ENCODE measurements at places on chromosomes 1 and 21.

DNA sequence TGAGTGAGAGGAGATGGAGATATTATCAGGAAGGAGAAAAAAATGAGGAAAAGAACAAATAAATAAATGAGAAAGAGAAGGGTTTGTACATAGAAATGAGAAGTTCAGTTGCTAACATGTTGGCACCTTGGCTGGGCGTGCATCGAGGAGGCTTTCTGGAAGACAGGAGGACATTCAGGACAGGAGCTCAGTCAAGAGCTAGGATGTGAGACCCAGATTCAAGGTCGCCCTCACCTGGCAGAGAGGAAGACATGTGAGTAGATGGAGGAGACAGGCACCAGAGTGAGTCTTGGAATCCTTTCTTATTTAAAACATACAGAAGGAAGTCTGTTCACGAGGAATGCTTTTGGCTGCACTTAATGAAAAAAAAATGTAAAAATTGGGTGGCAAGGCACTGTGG lies 640.9 kb downstream of the NPHP4 start:
- no peak for DNase-seq

GRCh38 chr1:57324388-57324787 lies 99.5 kb downstream of the DAB1 start:
- DNase-seq = no peak

- no peak for DNase-seq
Measured at GRCh38 chr1:69991644-69992043, 213.7 kb downstream of the LRRC40 start.

GRCh38 chr1:21625390-21626190 lies 43.6 kb downstream of the RAP1GAP start:
- DNase-seq = no peak

DNA sequence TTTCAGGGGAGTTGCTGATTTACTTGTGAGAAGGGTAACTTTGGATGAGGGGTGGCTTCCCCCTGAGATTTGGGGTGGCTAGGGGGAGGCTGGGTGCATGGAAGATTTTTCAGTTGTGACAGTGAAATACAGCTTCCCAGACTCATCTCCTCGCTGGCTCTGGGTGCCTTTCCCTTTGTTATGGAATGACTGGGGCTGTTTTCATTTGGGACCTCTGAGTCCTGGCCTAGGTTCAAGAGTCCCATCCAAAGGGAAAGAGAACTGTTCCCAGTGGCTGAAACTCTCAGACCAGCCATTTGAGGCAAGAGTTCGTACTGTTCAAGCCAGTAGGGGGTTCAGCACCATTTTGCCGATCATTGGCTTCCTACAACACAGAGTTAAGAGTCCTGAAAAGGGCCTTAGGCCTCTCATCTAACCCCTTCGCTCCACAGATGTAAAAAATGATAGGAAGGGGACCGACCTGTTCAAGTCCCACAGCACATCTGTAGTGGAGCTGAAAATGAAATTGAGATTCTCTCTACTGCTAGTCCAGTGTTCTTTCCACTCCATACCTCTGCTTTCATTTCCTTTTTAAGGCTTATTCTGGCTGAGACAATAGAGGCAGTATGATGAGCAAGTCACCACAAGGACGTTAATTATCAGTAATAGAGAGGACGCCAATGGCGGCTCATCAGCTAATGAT lies 958 bp downstream of the DDR2 start:
- no peak for DNase-seq

DNA sequence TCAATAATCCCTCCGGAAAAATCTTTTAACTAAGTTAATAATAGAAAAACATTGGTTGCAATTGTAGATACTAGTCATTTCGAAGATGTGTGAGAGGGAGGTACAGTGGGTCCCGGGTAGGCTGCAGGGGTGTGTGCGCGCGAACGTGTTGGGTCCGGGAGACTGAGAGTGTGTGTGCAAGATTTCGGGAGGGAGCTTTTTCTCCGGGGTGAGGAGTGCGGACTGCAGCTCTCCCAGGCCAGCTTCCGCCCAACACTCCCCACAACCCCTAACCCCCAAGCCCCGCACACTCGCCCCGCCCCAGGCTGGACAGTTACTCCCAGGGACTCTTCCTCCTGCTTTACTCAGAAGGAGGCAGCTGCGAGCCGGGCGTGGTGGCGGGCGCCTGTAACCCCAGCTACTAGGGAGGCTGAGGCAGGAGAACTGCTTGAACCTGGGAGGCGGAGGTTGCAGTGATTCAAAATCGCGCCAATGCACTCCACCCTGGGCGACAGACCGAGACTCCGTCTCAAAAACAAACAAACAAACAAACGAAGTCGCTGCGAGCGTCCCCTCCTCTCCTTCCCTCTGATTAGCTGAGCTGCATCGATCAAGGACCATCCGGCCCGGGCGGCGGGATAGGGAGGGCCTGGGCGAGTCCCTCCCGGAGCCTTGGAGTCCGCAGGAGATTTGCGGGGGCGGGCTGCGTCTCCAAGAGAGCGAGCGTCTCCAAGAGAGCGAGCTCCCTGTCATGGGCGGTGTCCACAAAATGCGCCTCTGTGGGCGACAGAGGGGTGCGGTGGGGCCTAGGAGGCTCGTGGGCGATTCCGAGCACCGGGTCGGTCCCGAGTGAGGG lies 28.3 kb upstream of the PPM1J start:
- no peak for DNase-seq

DNA sequence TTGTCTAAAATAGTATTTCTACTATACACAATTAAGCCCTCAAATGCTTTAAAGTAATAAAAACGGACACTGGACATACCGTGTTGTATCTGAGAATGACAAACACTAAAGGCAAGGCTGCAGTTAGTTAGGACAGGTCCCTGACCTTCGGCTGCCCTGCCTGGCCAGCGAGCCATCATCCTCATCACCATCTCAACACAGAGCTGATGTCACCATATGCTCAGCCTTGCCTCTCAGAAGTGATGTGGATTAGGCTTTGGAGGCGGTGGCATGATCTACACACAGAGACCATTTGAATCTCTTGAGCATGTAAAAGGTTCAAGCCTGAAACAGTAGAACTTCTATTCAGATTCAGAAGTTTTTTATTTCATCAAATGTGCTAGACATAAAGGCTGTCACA lies 244.7 kb downstream of the SDCCAG8 start:
- DNase-seq = no peak

DNA sequence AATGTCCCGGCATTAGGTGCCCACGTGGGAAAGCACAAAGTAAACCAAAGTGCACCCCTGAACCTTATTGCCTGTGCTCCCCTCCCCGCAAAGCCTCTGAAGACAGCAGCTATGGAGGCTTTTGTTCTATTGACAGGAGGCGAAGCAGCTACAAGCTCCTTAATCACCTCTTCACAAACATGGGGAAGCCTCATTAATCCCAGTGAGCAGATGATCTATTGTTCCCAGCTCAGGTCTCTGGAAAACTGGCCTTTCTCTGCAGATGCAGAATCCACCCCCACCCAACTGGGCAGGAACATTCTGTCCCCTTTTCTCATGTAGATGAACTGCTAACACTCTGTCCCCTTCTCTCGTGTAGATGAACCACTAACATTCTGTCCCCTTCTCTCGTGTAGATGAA lies 190.5 kb upstream of the CSF3R start:
- no peak for DNase-seq

GRCh38 chr21:44328242-44328895 lies 10.8 kb downstream of the CFAP410 start:
- DNase-seq = no peak

DNA sequence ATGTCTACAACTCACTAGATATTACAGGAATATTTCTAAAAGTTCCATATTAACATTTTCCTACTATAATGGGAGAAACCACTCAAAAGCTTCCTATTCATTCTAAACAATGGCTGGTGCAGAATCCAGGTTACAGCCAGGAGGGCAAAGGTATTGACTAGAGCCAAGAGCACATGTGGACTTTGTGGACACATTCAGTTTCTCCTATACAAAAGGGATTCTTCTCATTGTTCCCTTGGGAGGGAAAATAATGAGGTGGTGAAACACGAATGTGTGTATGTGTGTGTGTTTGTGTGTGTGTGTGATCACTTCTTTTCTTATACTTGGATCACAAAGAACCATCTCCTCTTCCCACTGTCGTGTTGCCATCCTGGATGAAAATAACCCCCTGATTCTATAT lies 1000.0 kb downstream of the ADGRL2 start:
- DNase-seq = no peak

DNA sequence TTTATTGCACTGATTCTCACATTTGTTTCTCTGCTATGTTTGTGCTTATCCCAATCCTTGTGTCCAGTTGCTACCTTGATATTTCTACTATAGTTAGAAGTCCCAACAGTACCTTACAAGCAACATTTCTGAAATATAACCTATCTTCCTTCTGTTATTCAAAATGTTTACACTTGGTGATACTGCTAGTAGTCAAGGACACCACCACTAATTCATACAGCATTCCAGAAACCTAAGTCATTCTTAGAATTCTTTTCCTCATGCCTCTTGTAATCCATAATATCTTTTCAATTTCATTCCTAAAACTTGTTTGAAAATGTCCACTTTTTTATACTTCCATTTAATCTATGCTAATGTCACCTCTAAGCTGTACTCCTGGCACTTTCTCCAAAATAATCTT lies 2132.1 kb downstream of the NCAM2 start:
- no peak for DNase-seq

DNA sequence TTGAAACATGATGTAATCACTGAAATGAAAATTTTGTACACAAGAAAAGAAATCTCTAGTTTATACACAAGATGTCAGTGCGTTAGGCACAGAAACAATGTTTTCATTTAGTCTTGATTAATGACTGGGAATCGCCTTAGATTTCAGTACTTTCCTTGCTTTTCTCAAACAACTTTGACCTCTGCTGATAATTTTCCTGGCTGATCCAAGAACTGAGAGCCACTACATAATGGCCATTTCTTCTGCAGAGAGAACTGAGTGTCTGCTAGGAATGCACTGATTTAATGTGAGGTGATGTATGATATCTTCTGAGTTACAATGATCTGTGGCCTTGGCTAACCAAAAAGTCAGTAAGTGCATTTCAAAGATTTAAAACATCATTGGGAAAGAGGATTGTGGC lies 308.1 kb downstream of the CTH start:
- no peak for DNase-seq

GRCh38 chr1:156001662-156002171 lies 19.0 kb downstream of the SSR2 start:
- DNase-seq = no peak

DNA sequence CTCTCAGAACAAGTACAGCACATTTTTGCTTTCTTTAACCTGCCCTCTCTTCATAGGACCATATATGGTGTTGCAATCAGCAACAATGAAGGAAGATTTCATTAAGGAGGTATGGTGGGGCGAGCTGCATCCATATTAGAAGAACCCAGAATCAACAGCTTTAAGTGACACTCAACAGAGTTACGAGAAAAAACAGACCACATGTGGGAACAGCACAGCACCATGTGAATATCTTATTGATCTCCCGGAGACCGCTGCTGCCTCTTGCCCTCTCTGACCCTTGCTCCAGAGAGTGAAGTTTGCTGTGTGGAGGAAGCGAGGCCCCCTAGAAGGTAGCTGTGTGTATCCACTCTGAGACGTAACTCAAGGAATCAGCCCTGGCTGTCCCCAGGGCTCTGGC lies 12.9 kb downstream of the RAB42 start:
- DNase-seq = no peak

DNA sequence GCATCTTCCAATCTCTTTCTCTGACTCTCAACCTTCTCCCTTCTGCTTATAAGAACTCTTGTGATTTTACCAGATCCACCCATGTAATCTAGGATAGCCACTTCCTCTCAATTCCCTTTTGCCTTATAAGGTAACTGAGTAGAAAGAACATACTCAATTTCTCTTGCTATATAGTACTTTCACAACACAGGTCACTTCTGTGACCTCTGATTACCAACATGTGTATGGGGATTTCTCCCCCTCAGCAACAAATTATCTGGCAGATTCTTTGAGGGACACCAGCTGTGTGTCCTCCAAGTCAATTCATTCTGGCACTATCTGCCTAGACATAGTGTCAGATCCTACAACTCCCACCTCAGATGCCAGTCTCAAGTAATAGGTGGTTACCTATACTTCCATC lies 62.5 kb downstream of the IL23R start:
- DNase-seq = no peak

DNA sequence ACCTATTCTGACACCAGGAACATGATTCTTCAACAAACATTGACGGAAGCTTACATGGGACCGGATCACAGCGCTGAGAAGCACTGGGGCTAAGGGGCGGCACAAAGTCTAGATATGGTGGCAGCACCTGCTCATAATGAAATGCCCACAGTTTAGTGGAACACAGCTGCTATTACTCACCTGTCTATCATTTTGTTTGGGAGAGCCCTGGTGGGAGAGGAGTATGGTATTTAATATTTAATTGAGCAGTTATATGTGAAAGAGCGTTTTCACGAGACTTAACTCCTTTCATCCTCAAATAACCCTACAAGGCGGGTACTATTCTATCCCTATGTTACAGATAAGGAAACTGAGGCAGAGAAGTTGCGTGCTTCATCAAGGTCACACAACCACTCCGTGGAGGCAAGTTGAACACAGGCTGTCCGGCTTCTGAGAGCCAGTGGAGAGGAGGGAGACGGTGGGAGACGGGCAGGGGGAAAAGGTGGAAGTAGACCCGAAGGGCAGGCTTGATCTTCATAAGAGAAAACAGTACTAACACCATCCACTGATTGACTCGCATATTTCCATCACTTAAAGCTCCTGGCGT lies 790 bp upstream of the TSNAX start:
- DNase-seq = no peak

DNA sequence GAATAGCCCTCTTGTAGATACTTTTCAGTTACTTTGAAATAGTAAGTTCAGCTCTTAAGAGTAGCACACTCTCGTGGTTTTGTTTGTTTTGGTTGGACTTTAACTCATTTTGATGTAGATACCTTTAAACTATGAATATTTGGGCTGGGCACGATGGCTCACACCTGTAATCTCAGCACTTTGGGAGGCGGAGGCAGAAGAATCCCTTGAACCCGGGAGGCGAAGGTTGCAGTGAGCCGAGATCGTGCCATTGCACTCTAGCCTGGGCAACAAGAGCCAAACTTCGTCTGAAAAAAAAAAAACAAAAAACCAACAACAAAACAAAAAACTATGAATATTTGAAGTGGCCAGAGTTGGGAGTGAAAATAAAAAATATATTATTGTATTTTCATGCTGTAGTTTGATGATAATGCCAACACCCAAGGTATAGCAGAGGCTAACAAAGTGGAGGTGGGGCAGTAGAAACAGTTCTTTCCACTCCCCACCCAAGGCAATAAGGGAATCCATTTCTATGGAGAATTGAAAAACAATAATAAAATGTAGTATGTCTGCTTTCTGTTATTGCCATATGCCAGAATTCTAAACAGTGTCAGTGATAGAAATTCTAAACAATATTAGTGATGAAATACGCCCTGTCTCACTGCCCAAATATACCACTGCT lies 1.7 kb downstream of the ZNF326 start:
- no peak for DNase-seq

DNA sequence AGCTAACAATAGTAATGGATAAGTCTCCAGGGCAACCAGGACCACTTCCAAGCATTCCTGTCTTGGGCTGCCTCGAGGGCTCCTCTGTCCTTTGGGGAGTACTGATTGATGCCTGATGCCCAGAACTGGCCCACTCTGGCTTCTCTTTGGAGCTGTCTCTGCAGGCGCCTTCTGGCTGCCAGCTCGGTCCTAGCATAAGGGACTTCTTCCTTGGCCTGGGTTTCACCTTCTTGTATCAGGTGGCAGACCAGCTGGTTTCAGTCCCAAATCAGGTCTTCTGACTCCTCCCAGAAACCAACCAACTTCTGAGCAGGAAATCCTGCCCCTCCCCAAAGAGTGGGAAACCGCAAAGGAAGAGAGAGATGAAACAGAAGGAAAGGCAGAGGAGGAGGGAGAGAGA lies 10.6 kb downstream of the G0S2 start:
- no peak for DNase-seq

- DNase-seq = no peak
Measured at GRCh38 chr1:207081088-207081487, 7.6 kb upstream of the C4BPB start.

Measured in effector CD4-positive, alpha-beta T cell (primary cell).